ENCODE measurements at places on chromosomes 6 and 20.

DNA sequence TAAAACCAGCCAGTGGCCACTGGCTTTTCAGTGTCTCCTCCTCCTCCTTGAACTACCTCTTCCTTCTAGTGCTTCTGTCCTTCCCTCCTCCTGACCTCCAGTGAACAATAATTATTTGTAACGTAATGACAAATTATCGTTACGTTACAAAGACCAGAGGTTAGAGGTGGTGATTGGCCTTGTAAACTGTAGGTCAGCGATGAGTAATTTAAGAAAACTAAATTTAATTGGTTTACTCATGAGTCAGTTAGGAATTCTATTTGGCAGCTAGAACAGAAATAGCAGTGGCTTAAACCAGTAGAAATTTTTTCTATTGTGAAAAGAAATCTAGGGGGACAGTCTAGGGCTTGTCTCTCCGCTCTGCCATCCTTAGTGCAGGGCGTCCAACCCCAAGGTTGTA is 38.8 kb downstream of the PPARD start:
- no peak for DNase-seq

DNA sequence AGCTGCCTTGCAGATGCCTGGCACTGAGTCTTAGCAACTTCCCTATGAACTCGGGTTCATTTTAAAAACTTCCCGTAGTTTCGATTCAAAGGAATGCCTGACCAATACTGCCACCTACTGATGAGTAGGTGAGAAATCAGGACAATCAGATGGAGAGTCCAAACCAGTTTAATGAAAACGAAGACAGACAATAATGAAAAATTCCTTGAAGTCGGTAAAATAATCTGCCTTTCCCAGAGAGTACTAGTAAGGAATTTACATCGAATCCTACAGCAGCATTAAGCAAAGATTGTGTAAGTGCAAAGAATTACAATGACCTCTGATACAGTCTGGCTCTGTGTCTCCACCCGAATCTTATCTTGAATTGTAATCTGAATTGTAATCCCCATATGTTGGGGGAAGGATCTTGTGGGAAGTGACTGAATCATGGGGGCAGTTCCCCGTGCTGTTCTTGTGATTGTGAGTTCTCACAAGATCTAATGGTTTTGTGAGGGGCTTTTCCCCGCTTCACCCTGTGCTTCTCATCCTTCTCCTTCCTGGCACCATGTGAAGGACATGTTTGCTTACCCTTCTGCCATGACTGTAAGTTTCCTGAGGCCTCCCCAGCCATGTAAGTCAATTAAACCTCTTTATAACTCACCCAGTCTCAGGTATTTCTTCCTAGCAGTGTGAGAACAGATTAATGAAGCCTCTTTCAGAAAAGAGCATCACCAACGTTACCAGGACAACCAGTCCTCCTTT is 134.4 kb downstream of the ARHGAP18 start:
- DNase-seq: no peak

- no peak for DNase-seq
Observed at GRCh38 chr6:74596588-74596987, 609.3 kb downstream of the COL12A1 start.

DNA sequence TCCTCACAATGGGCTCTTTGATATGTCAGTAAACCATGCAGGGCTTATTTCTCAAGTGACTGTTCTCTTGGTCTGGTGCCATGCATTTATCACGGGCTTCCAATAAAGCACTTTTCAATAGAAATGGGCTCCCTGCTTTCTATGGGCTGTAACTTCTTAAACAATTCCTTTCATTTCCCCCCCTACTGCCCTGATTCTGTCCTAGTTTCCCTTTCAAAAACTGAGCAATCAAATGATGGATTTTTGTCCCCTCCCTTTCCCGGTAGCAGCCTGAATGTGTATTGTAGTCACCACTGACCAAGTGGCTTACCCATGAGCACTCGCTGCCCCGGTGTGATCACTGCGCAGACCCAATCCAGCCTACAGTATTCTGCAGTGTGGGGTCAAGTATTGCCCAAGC is 13.9 kb downstream of the RPS10 start:
- DNase-seq: no peak

- no peak for DNase-seq
Observed at GRCh38 chr6:56839533-56840183, 115.2 kb upstream of the BEND6 start.

GRCh38 chr6:37850260-37850659 is 30.7 kb downstream of the ZFAND3 start:
- DNase-seq: no peak
